ENCODE measurements at places on chromosomes 1 and 21.

- no peak for DNase-seq
These were observed 167.1 kb upstream of the BEND5 start for GRCh38 chr1:48943826-48944225.

DNA sequence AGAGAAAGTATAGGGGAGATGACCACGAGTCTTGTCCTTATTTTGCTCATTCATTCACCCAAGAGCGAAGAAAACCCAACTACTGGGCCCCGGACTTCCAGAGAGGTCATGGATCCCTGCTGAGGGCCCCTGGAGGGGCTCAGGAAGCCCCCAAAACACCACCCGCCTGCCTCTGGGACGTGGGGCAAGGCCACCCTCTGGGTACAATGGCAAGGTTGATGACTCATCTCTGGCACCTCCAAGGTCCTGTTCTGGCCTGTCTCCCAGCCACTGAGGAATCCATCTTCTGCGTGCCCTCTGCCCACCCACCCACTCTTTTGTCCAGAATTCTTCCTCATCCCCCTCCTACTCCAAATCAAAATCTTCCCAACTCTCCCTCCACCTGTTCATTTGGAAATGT lies 21.3 kb upstream of the PRDM15 start:
- no peak for DNase-seq

- DNase-seq: no peak
These were observed 86.8 kb downstream of the KCNJ6 start for GRCh38 chr21:37829447-37829846.

GRCh38 chr1:60225486-60225885 lies 151.9 kb upstream of the C1orf87 start:
- no peak for DNase-seq

DNA sequence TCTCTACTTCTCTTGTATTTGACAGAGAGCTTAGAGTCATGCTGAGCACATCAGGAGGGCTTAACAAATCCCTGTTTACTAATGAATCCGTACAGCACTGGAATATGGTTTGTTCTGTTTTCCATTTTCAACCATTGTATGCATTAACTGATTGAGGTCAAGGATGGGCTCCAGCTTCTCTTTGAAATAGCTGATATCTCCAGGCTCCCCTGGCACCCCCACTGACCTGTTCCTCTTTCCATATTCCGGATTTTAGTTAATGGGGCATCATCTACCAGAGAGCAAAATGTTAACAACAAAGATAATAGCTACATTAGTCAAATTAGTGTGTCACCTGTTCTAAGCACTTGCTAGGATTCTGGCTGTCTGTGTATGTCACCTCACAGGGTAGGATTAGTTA lies 57.6 kb downstream of the NENF start:
- no peak for DNase-seq

GRCh38 chr1:110873856-110874255 lies 908 bp downstream of the CD53 start:
- DNase-seq: no peak

- DNase-seq: no peak
These were observed 79.4 kb downstream of the RPE65 start for GRCh38 chr1:68370101-68370915.

GRCh38 chr1:26787706-26788514 lies at the start of gene PIGV:
Gene PIGV, plus strand, starts transcription at chr1:26787950. Its CDS starts 2,866 bp downstream, at chr1:26790816.
- peak; percentile 87 for DNase-seq

DNA sequence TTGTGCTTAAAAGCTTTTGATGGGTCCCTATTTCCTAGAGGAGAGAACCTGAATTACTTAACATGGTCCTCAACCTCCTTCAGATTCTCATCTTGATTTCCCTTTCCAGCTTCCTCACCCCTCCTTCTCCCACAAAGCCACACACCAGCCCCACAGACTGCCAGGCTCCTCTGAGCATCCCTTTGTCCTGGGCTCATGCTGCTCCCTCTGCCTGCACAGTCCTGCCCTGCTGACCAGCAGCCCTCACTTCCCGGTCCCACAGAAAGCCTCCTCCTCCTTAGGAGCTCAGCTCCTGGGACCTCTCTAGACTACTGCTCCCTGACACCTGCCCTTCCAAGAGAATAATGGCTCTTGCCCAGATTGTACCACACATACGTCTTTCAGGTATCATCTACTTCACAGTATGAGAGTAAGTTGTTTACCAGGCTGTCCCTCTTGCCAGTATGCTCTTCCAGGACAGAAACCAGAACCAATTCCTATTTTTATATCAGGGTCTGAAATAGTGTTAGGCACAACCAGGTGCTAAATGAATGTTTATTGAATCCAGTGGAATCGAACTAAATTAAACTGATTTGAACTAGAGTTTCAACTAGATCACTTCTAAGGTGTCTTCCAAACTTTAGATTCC lies 373.4 kb downstream of the LMX1A start:
- no peak for DNase-seq

DNA sequence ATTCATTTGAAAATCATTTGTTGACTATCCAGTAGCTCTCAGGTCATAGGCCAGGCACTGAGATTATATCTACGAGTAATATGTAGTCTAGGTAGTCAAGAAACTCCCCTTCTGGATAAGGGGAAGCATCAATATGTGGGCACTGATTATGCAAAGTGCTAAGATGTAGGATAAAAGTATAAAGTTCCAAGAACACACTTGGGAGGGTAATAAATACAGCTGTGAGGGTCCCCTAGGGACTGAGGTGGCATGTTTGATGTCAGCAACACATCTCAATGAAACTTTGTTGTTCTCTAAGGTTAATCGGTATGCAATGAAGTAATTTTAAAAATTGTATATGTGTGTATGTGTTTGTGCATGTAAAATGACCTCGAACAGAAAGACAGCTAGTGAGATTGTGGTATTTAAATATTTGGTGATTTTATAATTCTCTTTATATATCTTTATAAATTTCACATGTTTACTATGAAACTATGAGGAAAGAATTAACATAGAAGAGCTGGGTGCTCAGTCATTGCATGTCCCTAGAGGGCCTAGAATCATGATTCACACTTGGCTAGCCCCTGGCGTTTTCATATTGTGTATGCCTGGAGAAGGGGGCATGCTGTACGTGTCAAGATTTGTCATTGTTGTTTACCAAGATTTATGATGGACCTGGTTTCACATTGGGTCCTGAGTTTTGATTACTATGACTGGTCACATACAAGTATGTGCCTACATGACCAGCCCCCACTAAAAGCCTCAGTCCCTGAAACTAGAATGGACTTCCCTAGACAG lies 140.1 kb upstream of the DUSP10 start:
- no peak for DNase-seq

- no peak for DNase-seq
These were observed 613.0 kb upstream of the BEND5 start for GRCh38 chr1:49389699-49390098.
